ENCODE measurements at places on chromosomes 7 and 10.
A peak's percentile ranks its signal among the peaks of the same experiment; 100 is the strongest.

GRCh38 chr7:80357530-80357929 is 154.3 kb downstream of the GNAT3 start:
- no peak for DNase-seq

DNA sequence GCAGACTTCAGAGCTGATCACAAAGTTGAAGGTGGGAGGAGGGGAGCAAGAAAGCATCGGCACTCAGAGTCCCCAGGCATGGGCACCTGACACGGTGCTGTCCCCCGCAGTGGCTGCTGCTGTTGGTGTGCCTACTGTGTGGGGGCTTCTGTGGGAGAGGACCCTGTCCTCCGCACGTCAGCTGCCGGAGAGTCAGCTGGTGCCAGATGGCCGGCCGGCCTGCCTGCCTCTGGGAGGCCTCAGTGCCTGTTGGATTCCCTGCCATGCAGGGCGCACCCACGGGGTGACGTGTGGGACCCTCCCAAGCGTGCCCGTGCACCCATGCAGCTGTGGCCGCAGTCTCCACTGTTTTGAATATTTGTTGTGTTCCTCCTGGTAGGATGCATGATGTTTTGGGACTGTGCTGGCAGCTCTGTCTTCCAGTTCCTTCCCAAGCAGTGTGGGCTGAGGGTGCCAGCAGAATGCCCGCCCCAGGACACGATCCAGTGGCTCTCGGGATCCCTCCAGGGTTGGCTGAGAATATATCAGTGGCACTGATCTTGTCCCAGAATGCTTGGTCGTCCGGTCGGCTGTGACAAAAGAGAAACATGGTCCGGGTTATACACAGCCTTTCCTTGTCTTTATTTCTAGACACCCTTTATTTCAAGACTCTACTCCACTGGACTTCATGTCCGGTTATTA is 185.6 kb downstream of the MGMT start:
- no peak for DNase-seq

GRCh38 chr7:95716357-95717122 is 55.8 kb upstream of the DYNC1I1 start:
- no peak for DNase-seq

DNA sequence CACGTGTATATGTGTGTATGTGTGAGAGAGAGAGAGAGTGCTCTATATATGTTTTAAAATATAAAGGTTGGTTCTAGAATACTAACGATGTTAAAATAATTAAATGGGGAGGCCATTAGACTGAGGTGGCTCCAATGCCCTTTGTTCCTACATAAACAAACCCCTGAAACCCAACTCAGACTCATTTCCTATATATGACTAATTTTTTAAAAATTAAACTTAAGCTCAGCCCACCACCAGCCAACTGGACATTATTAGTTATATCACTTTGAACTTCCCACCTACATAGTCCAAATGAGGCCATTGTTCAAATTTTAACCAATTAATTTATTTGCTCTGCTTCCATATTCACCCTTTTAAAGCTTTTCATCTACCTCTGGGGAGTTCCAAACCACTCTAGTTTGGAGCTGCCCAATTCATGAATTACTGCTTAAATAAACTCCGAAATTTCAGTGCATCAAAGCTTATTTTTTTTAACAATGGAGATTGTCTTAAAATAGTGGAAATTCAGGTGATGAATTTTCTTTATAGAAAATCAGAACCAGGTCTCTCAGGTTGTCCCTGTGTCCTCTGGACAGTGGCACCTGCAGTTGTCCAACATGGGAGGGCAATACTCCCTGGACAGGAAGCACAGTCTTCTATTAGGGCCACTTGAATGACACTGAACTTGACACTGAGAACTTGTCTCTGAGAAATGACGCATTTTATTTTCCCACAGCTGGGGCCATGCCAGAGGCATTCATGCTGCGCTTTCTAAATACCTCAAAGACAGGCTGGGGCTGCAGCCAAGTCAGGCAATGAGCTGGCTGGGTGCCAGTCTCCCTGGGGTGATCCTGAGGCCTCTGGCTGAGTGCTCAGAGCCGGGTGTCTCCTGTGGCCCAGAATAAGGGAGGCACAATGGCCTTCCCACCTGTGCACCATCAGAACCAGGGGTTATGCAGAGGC is 109.5 kb upstream of the TMEM72 start:
- DNase-seq: peak; percentile 91

GRCh38 chr10:43393606-43394360 is 15.2 kb downstream of the HNRNPF start:
- no peak for DNase-seq

Data from fibroblast of skin of left quadriceps (primary cell).